ENCODE measurements at places on chromosomes 6 and 20.

GRCh38 chr20:35003211-35004031 is 47.8 kb downstream of the MYH7B start:
- no peak for DNase-seq

DNA sequence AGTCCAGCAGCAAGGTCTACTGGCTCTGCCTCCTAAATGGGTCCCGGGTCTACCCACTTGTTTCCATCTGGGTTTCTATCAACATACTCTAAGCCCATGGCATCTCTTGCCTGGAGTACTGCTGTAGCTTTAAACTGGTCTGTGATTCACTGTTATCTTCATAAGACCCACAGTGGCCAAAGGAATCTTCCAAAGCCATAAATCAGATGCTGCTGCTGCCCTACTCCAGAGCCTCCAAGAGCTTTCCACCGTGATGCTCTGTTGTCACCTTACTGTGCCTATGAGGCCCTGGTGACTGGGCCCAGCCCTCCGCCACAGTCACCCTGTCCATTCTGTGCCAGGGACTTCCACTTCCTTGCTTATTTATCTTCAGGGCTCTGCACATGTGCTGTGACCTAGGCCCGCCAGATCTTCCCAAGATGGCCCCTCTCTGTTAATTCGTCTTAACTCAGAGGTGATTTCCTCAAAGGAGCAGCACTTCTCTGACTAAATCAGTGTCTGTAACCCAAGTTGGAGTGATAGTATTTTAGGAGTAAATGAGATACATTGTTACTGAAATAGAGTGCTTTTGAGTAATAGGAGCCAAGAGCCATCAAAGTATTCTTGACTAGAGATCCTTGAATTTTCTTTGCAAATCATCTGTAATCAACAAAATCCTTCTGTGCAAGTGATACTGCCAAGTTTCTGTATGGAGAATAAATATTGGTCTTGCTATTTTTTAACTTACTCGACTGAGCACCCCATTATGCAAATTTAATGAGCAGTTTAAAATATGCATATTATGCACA is 102.5 kb downstream of the PPP1R14C start:
- DNase-seq, result no peak

- DNase-seq, result no peak
Observed at GRCh38 chr20:21272279-21272678, 30.9 kb upstream of the XRN2 start.

DNA sequence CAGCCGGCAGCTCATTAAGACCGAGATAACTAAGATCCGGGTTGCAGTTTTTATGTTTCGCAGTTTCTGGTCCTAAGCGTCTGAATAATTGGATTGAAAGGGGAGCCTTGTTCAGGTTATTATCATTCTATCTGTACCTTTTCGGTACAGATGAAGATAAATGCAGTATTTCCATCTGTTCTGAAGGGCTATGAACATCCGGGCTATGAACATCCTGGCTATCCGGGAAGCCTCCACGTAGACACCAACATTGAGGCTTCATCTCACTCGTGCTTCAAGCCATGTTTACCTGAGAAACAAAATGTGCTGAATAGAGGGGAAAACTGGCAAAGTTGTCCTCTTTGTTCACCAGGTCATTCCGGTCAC is 399 bp upstream of the REPS1 start:
- peak; percentile 23 for DNase-seq

DNA sequence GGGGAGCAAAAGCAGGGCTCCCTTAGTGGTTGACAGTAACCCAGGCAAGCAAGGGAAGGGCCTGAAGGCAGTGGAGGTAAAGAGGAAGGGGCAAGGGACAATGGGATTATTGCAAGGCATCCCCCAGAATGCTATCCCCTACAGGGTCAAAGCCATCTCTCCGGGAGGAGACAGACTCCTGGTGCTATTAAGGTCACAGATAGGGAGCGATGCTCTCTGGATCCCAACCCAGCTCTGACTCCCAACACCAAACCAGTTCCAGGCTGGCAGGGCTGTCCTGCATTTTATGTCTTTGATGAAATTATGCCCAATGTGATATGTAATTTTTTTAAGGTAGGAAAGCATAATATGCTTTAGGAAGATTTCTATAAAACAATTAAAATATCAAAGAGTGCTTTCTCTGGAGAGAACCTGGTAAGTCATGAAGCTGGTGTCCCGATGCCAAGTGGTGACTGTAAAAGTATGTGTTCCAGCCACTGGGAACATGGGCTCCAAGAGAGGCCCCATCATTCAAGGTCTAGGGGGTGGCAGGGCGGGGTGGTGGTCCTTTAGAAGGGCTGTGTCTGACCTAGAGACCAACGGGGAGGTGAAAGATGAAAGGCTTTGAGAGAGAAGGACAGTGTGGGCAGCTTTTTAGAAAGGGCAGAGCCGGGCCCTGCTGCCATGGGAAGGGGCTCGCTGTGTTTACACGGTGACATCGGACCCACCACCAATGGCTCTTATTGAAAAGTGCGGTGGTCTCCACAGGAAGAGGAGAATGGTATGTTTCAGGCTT is 276.5 kb downstream of the CDC5L start:
- DNase-seq, result no peak

GRCh38 chr6:29728173-29728874 is 5.1 kb downstream of the HLA-F start:
- DNase-seq, result no peak

- DNase-seq, result no peak
Observed at GRCh38 chr6:81253821-81254220, 498.7 kb downstream of the TENT5A start.

- DNase-seq, result peak; percentile 36
Observed at GRCh38 chr6:84447651-84448050, 220.2 kb upstream of the CEP162 start.

DNA sequence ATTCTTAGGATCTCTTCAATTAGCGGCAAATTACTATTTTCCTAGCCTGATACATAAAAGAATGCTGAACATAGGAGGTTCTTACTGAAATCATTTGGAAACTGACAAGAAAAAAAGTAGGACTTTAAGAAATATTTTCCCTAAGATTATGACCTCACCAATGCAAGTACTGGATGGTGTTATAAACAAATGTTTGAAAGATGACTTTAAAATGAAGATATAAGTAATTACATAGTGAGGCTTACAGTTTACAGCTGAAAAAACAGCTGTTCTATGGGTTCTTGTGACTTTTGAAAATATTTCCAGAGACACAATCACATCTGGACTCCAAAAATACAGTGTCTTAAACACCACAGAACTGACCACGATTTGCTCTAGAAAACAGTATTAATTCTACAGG is 64.9 kb downstream of the ADAT2 start:
- no peak for DNase-seq

- DNase-seq, result no peak
Observed at GRCh38 chr6:39086294-39086693, 28.7 kb downstream of the SAYSD1 start.

DNA sequence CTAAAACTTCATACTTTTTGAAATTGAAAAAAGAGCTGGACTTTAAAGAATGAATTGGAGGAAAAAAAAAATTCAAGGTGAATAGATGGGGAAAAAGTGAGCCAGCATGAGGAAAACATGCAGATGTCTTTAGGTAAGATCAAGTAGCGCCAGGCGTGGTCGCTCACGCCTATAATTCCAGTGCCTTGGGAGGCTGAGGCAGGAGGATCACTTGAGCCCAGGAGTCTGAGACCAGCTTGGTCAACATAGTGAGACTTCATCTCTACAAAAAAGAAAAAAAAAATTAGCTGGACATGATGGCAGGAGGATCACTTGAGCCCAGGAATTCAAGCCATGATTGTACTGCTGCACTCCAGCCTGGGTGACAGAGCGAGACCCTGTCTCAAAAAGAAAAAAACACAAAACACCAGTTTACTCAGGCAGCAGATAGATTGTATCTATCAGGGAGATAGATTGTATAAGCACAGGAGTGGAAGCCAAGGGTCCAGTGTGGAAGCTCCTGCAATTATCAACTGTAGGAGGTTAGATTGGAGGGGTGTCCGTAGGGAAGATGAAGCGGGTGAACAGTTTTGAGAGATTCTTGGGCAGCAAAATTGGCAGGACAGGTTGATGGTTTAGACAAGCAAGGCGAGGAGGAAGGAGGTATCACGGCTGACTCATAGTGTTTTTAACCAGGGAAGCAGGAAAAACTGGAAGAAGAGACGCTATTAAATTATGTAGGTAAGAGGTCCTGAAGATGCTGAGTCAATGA is 97.6 kb upstream of the ZNF217 start:
- DNase-seq, result no peak

DNA sequence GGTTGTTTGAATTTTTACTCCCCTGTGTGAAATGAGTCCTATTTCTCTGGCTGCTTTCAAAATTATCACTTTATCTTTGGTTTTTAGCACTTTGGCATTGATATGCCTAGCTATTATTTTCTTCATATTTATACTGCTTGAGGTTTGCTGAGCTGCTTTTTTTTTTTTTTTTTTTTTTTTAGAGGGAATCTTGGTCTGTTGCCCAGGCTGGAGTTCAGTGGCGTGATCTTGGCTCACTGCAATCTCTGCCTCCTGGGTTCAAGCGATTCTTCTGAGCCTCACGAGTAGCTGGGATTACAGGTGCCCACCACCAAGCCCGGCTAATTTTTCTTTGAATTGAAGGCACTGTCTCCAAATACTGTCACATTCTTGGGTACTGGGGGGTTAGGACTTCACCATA is 40.6 kb downstream of the STXBP5 start:
- DNase-seq, result no peak

GRCh38 chr20:11337361-11338130 is 580.1 kb upstream of the BTBD3 start:
- DNase-seq, result peak; percentile 13

DNA sequence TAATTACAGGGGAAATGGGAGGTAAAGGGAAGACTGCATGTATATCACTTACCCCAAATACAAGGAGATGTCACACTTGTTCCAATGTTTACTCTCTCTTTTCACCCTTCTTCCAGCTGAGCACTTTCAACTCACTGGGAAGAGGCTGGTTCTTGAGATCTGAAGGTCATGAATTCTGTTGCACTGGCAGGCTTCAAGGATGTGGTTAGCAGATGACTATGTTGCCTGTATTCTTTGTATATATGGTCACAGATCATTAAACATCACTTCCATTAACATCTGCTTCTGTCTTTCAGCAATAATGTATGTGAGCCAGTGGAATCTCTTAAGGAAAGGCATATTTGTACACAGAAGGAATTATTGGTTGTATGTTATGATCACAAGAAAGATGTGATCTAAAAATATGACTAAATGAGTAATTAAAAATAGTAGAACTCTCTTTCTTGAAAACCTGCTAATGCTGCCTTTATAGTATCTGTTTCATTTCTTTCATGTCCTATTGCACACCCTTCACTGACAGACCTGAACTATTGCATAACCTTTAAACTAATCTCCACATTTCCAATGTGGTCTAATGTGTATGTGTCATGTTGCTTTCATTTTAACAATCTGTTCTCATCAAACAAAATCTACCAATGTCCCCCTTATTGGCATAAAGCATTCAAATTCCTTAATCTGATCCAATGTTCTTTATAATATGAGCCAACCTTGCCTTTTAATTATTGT is 131.4 kb upstream of the EPHA7 start:
- DNase-seq, result no peak

GRCh38 chr20:36062799-36063198 is 91.7 kb upstream of the EPB41L1 start:
- no peak for DNase-seq

GRCh38 chr6:111715321-111715720 is 109.6 kb upstream of the TRAF3IP2 start:
- DNase-seq, result no peak

- no peak for DNase-seq
Observed at GRCh38 chr20:37154684-37155298, 24.3 kb upstream of the RPN2 start.

All from neural progenitor cell (in vitro differentiated cells).